ENCODE measurements at places on chromosomes 3 and 15.

DNA sequence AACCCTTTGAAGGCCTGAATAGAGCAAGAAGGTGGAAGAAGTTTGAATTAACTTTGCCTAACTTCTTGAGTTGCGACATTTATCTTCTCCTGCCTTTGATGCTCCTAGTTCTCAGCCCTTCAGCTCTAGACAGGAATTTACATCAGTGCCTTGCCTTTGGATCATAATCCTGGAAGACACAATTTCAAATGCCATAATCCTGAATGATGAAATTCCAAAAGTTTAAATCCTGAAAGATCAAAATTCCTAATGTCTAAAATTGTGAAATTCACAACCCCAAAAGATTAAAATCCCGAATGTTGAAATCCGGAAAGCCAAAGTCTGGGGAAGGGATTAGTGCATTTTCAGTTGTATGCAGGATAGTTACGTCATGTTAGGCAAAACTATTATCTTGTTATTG lies 166.6 kb upstream of the PDZRN3 start:
- no peak for DNase-seq
- H3K36me3 ChIP-seq, result no peaks in the 10 kb centered on the region
- H3K4me3 ChIP-seq, result no peak overlapping the region
- H3K4me1 ChIP-seq, result peaks cover 9% of the 10 kb centered on the region
- no peak overlapping the region for H3K27ac ChIP-seq

GRCh38 chr3:191802671-191803070 lies 341.7 kb downstream of the PYDC2 start:
- H3K27me3 ChIP-seq, result no peaks in the 10 kb centered on the region
- no peak for DNase-seq
- H3K4me1 ChIP-seq, result no peaks in the 10 kb centered on the region

- H3K4me1 ChIP-seq, result peaks cover 72% of the 10 kb centered on the region
- H3K36me3 ChIP-seq, result no peaks in the 10 kb centered on the region
- H3K27ac ChIP-seq, result no peak overlapping the region
- H3K27me3 ChIP-seq, result no peaks in the 10 kb centered on the region
- DNase-seq, result no peak
- H3K4me3 ChIP-seq, result no peak overlapping the region
These were observed 5.7 kb downstream of the EXOSC7 start for GRCh38 chr3:44981751-44982150.

- H3K4me3 ChIP-seq, result no peak overlapping the region
- DNase-seq, result no peak
- H3K27me3 ChIP-seq, result peaks cover 52% of the 10 kb centered on the region
- H3K36me3 ChIP-seq, result no peaks in the 10 kb centered on the region
- H3K27ac ChIP-seq, result no peak overlapping the region
These were observed 31.1 kb downstream of the LSM3 start for GRCh38 chr3:14209581-14210289.

GRCh38 chr3:87109465-87109864 lies 117.6 kb upstream of the CHMP2B start:
- H3K27ac ChIP-seq, result no peak overlapping the region
- H3K36me3 ChIP-seq, result no peaks in the 10 kb centered on the region
- no peak for DNase-seq

DNA sequence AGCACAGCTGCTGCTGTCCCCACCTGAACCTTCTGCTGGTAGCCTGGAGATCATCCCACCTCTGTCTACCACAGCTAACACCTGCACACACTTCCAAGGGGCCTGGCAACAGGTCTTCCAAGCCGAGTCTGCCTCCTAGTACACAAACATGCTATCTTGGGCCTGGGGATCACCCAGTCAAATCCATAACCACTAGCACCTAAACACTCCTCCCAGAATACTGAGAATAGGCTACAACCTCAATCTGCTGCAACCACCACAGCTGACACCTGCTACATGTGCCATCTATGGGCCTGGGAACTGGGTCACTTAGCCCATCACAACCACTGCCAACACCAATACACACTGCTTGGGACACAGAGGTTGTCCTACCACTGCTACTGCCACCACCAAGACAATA lies 362.8 kb upstream of the ARPP21 start:
- H3K27me3 ChIP-seq, result no peaks in the 10 kb centered on the region
- DNase-seq, result no peak
- H3K27ac ChIP-seq, result no peak overlapping the region

DNA sequence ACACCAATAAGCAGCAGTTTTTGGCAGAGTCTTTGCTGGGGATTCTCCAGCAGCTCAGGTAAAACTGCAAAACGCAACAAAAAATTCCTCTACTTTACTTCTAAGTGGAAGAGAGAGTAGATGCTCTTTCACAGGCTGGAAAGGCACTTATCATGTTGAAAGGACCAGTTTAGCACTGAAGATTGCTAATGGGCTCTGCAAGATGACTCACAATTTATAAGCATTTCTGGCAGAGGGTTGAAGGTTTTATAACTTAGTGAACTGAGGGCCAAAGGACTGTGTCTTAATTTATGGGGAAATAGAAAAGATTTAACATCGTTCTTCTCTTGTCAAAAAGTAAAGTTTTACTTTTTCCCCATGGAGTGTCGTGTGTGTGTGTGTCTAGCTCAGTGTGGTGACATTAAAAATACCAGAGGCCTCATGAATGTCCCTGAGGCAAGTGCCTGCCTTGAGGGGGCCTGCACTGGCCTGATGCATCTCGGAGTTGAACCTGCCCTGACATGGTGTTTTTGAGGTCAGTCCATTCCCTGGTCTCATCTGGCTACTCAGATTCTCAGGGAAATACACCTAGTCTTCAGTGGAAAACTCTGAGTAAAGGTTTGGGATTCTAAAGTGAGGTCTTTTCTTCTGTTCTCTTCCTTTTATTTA lies 1092.0 kb downstream of the NAALADL2 start:
- no peaks in the 10 kb centered on the region for H3K27me3 ChIP-seq
- H3K4me1 ChIP-seq, result no peaks in the 10 kb centered on the region
- no peak overlapping the region for H3K4me3 ChIP-seq
- DNase-seq, result no peak

DNA sequence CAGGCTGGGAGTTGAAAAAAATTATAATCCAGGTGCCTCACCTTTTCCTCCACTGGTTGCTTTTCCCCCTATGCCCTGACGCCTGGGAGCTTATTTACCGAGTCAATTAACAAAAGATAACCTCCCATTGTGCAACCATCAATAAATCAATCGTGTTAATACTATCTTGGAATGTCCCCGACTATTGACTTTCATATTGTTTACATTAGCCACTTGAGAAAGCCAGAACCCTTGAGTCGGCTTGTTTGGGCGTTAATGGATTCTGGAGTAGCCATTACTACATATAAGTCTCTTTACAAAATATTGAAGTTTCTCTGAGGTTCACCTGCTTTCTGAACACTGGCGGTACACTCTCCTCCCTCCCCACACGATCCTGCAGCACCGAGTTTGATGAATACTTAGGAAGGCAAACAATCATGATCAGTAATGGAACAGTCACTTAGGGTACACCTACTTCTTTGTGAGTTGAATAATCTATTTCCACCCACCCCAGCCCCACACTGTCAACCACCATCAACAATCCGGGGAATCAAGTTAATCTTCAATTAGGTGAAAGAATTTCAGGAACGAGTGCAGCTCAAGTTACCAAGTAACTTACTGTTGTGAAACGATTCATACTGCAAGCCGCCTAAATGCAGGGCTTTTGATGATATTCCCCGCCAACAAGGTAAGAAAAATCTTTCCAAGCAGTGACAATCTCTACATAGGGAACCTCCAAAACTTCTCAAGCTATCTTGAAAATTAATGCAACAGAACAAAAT lies 159.3 kb upstream of the NR2F2 start:
- H3K27ac ChIP-seq, result no peak overlapping the region
- H3K36me3 ChIP-seq, result no peaks in the 10 kb centered on the region
- H3K27me3 ChIP-seq, result no peaks in the 10 kb centered on the region
- no peak overlapping the region for H3K4me3 ChIP-seq

GRCh38 chr15:49645941-49646340 lies 25.1 kb downstream of the DTWD1 start:
- no peaks in the 10 kb centered on the region for H3K27me3 ChIP-seq
- no peak overlapping the region for H3K4me3 ChIP-seq
- peaks cover 26% of the 10 kb centered on the region for H3K4me1 ChIP-seq
- peaks cover 12% of the 10 kb centered on the region for H3K36me3 ChIP-seq
- no peak for DNase-seq
- H3K27ac ChIP-seq, result peak overlapping the region; percentile 55

DNA sequence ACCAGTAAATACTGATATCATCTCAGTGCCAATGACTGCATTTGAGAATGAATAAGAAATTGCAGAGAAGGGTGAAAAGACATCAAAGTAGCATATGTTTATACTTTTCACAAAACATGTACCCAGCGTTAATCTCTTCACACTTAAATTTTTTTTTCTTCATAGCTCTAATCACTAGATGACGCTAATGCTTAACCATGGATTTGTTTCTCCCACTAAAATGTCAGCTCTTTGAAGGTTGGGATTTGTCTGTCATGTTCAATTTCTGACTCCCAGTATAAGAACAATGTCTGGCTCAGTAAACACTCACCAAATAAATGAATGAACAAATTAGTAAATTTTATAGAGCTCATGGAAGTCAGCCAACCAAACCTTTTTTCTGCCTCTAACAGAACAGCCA lies 78.3 kb upstream of the LMCD1 start:
- H3K36me3 ChIP-seq, result peaks cover 9% of the 10 kb centered on the region
- H3K27me3 ChIP-seq, result no peaks in the 10 kb centered on the region
- no peak overlapping the region for H3K4me3 ChIP-seq

DNA sequence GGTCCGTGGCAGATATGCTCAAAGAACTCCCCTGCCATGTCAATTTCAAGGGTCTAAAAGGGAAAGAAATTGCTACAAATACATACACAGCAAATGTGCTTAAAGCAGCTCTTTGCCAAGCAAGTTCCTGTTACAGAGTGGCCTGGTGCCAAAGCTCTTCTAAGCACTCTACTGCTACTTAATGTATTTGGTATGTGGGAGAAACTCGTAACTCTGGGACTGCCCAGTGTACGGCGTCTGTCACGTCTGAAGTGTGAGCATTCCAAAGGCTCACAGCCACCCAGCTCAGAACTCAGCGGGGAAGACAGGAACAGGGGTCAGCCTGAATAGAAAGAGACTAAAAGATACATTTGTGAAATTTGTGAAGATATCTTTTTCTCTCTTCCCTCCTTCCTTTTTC lies 54.6 kb downstream of the RBMS3 start:
- peak overlapping the region; percentile 84 for H3K27ac ChIP-seq
- H3K36me3 ChIP-seq, result no peaks in the 10 kb centered on the region
- peaks cover 90% of the 10 kb centered on the region for H3K4me1 ChIP-seq
- H3K27me3 ChIP-seq, result no peaks in the 10 kb centered on the region
- H3K4me3 ChIP-seq, result peak overlapping the region; percentile 56

DNA sequence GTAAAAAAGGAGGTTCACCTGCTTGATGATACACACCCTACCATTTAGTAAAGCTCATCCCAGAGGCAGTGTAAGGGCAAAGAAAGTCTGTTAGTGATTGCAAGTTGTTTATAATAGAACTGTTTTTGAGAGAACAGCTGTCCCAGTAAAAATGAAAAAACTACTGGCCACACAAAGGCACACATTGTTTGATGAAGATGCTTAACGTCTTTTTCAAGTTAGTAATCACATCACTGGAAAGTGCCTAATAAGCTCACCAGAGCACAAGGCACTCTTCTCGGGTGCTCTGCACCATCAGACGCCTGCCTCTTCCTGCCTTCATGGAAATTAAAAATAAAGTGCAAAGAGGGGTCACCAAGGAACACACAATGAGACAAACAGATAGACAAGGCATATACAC lies 186.9 kb downstream of the PDZRN3 start:
- peak overlapping the region; percentile 3 for H3K27ac ChIP-seq
- DNase-seq, result no peak
- no peak overlapping the region for H3K4me3 ChIP-seq
- no peaks in the 10 kb centered on the region for H3K27me3 ChIP-seq
- no peaks in the 10 kb centered on the region for H3K36me3 ChIP-seq

DNA sequence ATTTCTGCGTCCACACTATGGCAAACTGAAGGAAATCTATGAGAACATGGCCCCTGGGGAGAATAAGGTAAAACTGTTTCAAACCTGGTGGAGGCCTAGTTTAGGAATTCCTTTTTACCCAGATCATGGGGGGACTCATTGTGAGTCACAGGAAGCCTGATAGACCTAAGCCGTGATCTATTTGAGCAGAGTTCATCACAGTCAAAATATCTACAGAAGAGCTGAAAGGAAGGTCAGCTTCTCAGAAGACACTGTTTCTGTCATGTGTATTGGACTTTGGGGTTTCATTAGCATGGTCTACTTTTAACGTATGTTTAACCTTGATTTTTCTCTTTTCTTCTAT lies 1.3 kb downstream of the PSMD2 start:
- no peak overlapping the region for H3K27ac ChIP-seq
- H3K36me3 ChIP-seq, result peaks cover 53% of the 10 kb centered on the region
- peaks cover 28% of the 10 kb centered on the region for H3K4me1 ChIP-seq
- DNase-seq, result no peak

DNA sequence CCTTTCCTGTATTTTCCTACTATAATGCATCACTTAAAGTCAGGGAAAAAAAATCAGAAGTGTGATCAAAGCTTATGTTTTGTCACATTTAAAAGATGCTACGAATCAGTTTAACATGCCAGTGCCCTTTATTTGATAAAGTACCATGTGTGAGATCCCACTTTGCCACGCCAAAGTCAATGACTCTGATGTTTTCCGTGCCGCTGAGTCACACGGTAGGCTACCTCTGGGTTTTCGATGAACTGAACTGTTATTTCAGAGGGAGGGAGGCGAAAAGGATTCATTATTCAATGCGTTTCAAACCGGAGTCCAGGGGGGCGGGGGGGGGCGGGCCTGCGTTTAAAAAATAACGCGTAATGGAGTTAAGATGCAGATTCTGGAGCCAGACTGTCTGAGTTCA lies 203.0 kb downstream of the ABHD5 start:
- DNase-seq, result no peak
- no peak overlapping the region for H3K27ac ChIP-seq
- peaks cover 12% of the 10 kb centered on the region for H3K4me1 ChIP-seq
- H3K27me3 ChIP-seq, result peaks cover 87% of the 10 kb centered on the region
- peak overlapping the region; percentile 61 for H3K4me3 ChIP-seq

- H3K27me3 ChIP-seq, result no peaks in the 10 kb centered on the region
- H3K27ac ChIP-seq, result no peak overlapping the region
- no peak overlapping the region for H3K4me3 ChIP-seq
- DNase-seq, result no peak
- no peaks in the 10 kb centered on the region for H3K36me3 ChIP-seq
These were observed 163.1 kb downstream of the IL1RAP start for GRCh38 chr3:190677001-190677400.

DNA sequence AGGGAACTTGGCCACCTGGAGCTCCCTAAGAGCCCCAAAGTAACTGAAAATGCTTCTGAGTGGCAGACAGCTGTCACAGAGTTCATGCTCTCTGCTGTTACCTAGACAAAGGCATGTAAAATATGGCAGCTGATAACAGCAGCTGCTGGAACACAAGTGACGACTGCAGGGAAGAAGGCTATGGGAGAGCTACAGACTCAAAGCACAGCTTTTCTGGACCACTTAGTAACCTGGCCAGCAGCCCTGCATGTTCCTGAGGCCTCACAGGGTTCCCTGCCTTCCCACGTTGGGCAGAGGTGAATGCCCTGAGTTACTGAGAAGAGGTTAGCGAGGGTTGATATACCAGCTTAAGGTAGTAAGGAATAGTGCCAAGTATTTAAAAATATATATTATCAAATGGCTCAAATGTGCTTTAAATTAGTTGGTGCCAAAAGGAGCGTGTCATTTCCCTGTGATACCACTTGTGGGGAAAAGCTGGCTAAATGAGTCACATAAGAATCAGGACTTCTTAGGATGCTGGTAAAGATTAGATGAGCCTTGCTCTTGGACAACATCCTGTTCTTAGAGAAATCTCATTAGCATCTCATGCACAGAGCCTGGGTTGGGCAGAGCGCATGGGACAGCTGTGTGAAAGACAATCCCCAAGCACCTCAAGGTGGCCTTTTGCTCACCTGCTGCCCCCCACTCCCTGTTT lies 76.4 kb upstream of the SCN5A start:
- H3K4me3 ChIP-seq, result no peak overlapping the region
- H3K4me1 ChIP-seq, result peaks cover 38% of the 10 kb centered on the region
- no peaks in the 10 kb centered on the region for H3K36me3 ChIP-seq
- peak overlapping the region; percentile 90 for H3K27ac ChIP-seq
- H3K27me3 ChIP-seq, result no peaks in the 10 kb centered on the region

All from left ventricle myocardium inferior (tissue), 1 donor.